Globus pallidus (tissue), 1 donor: ENCODE measurements at places on chromosomes 5 and 9.

DNA sequence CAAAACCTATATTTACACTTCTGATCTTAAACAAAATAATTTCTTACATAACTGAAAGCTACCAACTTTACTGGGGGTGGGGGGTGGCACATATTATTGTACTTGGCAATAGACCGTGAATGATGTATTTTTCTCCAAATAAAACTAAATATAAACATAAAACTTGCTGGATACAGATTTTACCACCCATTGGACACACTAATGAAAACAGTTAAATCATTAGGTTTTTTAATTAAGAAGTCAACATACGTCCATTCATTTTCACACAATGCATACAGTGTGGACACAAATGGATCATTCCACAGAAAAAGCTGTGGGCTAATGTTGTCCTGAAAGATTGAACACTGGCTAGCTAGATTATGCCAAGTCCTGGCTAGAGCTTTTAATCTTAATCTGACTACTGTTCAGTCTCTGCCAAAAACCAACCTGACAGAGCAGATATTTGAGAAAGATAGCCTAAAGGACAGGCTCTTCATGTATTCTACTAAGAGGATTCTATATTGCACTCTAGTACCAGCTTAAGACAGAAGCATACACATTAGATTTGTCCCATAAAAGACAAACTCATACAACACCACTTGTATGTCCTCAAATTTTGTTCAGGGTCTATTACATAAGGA, 118.1 kb downstream of the SIL1 start:
- DNase-seq: no peak

- DNase-seq: no peak
Observed at GRCh38 chr5:128202320-128202719, 118.8 kb downstream of the SLC12A2 start.

- DNase-seq: no peak
Observed at GRCh38 chr5:148763996-148764395, 62.4 kb upstream of the ADRB2 start.

DNA sequence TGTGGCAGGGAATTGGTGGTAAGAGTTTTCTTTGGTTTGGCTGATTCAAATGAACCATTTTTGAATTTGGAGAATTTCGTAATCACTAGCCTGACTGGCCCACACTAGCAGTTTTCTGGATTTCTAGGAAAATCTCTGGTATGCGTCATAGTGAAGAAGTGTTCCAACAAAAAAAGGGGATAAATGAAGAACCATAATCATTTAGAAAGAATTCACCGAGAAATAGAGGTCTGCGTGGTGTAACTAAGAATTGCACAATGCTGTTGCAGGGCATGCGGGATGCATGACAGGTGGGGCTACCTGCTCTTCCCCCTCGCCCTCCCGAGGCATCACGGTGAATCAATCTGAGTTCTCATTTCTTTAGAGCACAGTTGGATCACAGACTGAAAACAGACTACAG, 232.3 kb upstream of the PAPPA start:
- DNase-seq: no peak

- no peak for DNase-seq
Observed at GRCh38 chr5:77995793-77996409, 219.8 kb upstream of the TBCA start.

DNA sequence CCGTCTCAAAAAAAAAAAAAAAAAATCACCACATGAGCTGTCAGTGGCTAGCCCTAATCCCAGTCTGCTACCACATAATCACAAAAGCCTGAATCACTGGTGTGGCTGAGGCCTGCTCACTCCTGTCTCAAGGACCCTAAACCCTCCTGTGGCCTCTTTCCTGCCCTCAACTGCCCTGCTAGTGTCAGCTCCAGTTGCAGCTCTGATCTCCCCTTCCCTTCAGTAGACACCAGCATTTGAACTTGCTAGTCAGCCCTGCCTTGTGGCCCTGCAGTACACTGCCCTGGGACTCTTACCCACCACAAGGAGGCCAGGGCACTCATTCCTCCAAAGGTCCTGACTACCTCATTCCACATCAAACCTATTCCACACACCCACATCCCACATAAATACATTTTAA, 9.5 kb upstream of the P4HA2 start:
- no peak for DNase-seq

- no peak for DNase-seq
Observed at GRCh38 chr9:7089406-7090193, 331.8 kb downstream of the KDM4C start.
